H1 (cell line): ENCODE measurements at places on chromosomes 12 and 14. TPM values are rescaled to one million over a fixed set of nuclear protein-coding genes. Genes with fewer than 3 reads are reported as not detected.

The HOXC5 gene
- polyA plus RNA-seq = not detected in 2 replicates

The FGF23 gene
- 0.35 and 0.53 TPM in 2 replicates for polyA plus RNA-seq

The ASB2 gene
- 2.1 and 3.2 TPM in 2 replicates for polyA plus RNA-seq

The WIF1 gene
- 1.7 and 1.8 TPM in 2 replicates for polyA plus RNA-seq

The KRT4 gene
- 0.06 TPM in 1 of 2 replicates, not detected in the other for polyA plus RNA-seq

The GRIP1 gene
- polyA plus RNA-seq = 4.5 and 5.2 TPM in 2 replicates

The HCAR1 gene
- polyA plus RNA-seq = 0.02 TPM in 1 of 2 replicates, not detected in the other

The GYS2 gene
- not detected in 2 replicates for polyA plus RNA-seq

The C12orf75 gene
- 10.1 and 26.4 TPM in 2 replicates for polyA plus RNA-seq

The GALNT8 gene
- 3.2 and 4.7 TPM in 2 replicates for polyA plus RNA-seq

The OR6C2 gene
- not detected in 2 replicates for polyA plus RNA-seq

The ARMH4 gene
- 6.4 and 7.1 TPM in 2 replicates for polyA plus RNA-seq

The LPAR5 gene
- polyA plus RNA-seq = 0.24 and 0.63 TPM in 2 replicates

The POTEM gene
- polyA plus RNA-seq = not detected in 2 replicates

The RFC5 gene
- polyA plus RNA-seq = 40.6 and 40.9 TPM in 2 replicates

The POTEG gene
- not detected in 2 replicates for polyA plus RNA-seq

The PLBD1 gene
- polyA plus RNA-seq = 4.0 and 6.3 TPM in 2 replicates

The SRGAP1 gene
- 2.5 and 3.2 TPM in 2 replicates for polyA plus RNA-seq

The TAS2R7 gene
- not detected in 2 replicates for polyA plus RNA-seq

The OR4E2 gene
- not detected in 2 replicates for polyA plus RNA-seq

The PTPRQ gene
- polyA plus RNA-seq = not detected in 2 replicates

The NANOG gene
- 31.1 and 53.7 TPM in 2 replicates for polyA plus RNA-seq

The TSPAN8 gene
- polyA plus RNA-seq = not detected in 2 replicates

The SDR9C7 gene
- 0.11 TPM in 1 of 2 replicates, not detected in the other for polyA plus RNA-seq
